Stimulated activated CD4-positive, alpha-beta T cell treated with anti-CD3 and anti-CD28 coated beads, Interleukin-12 subunit alpha, Interleukin-12 subunit beta, amount 100 ng/mL, for 4 hours (primary cell): ENCODE measurements at places on chromosomes 4 and X.
A peak's percentile ranks its signal among the peaks of the same experiment; 100 is the strongest.

- DNase-seq = no peak
Observed at GRCh38 chrX:107556967-107557366, 71.3 kb upstream of the PRPS1 start.

DNA sequence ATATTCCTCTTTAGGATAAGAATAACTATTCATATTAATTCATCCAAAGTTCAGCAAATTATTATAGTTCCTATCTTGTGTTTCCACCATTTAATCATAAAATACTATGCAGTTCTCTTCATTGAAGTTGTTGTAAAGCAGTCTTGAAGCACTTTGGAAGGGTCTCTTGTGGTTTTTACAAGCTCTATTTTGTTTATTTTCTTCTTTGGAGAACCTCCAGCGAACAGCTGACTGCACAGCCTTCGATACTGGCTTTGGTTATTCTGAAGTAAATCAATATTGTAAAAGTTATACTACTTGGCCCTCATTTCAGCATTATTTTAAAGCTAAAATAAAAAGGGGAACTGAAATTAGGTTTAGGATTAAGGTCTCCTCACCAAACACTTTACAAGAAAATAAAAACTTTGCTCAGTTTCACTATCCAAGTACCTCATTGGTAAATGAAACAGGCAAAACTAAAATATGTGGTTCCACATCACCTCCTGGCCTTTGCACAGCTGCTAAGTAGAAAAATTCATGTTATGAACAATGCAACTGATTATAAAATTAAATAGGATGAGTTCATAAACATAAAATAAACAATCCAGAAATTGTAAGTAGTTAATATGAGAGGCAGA lies 1629.2 kb upstream of the ADGRL3 start:
- DNase-seq = no peak

DNA sequence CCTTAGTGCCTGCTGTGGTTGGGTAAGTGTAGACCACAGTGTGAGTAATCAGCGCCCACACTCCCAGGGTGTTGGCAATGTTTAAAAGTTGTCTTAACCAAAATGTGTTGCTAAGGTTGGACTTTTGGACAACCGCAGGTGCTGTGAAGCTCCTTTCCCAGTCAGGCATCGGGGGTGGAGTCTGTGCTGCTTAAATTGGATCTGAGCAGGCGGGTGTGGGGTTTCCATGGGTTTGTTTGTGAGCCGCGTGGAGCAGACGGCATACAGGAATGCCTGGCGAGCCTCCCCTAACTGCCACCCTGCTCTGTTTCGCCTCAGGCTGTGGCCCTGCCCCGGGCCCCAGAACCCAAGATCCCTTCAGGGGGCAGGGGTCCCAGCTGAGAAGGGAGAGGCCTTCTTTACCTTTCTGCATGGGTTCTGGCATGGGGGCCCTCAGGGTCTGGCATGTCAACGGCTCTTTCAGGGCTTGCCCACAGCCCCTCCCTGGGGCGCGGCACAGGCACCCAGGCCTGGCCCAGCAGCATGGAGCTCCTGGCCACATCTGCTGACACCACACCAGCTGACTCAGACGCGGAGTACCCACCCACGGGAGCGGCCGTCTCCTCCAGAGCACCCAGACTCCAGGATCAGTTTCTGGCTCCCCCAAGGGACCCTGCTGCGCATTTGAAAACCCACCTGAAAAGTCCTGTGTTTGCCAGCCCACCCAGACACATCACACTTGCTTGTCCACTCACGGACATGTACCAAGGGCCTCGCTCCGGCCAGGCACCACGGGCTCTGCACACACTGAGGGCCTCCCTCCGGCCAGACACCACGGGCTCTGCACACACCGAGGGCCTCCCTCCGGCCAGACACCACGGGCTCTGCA lies 5.1 kb upstream of the SPON2 start:
- DNase-seq = no peak

- DNase-seq = no peak
Observed at GRCh38 chr4:73045879-73046278, 23.6 kb downstream of the COX18 start.

DNA sequence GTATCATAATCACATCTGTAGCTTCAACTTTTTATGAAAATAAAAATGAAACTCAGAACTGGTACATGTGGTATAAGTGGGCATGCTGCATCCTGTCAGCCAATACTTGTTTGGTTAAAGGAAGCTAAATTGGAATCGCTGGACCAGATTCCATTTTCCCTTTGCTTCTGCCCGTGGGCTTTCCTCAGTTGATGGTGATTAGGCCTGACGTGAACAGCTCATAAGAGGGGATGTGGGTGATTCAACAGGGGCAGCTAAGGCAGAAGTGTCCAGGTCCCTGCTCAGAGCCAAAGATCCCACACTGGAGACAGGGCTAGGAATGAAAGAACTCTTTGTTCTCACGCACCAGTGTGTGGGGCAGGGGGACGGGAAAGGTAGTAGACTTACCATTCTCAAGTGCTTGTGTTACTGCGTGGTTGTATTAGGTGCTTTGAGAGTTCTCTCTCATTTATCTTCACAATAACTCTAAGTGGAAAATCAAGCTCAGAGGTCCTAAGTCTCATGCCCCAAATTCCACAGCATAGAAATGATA lies 63.2 kb upstream of the GUCY1A1 start:
- DNase-seq = no peak

DNA sequence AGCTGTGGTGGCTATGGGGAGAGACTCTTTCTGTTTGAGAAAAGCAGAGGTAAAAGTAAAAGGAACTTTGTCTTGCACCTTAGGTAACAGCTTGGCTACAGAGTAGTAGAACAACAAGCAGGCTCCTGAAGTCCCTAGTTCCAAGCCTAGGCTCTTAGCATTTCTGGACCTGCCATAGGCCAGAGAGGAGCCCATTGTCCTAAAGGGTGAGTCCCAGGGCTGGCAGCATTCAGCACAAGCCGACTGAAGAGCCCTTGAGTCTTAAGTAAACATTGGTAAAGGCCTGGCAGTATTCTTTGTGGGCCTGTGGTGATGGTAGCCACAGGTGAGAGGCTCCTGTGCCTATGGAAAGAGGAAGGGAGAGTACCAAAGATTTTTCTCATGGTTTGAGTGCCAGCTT lies 38.2 kb downstream of the CSN3 start:
- DNase-seq = no peak

DNA sequence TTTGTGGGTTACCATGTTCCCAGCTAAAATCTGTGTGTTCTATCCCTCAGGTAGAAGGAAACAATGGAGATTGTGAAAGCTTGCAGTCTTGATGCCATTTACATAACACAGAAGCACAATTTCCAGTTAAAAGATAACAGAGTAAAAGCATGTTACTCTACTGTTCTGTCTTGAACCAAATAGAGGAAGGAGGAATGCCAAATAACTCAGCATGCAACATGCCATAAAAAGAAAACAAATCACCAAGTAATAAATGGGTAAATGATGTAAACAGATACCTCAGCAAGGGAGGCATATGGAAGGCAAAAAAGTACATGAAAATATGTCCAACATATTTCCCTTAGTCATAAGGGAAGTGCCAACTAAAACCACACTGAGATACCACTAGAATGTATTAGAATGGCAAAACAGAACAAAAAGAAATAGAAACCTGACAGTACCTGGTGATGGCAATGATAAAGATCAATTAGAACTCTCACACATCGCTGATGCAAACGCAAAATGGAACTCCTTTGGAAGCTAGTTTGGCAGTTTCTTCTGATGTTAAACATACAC lies 502.6 kb upstream of the HS3ST1 start:
- DNase-seq = no peak

- DNase-seq = no peak
Observed at GRCh38 chrX:150213481-150214030, 149.6 kb upstream of the MAMLD1 start.

- no peak for DNase-seq
Observed at GRCh38 chr4:525660-526059, 26.6 kb downstream of the PIGG start.

GRCh38 chr4:40149960-40150385 lies 46.9 kb upstream of the RHOH start:
- peak; percentile 41 for DNase-seq
